ENCODE measurements at places on chromosomes 13 and 19.

GRCh38 chr19:13633109-13633508, 126.8 kb upstream of the CACNA1A start:
- DNase-seq = no peak
- H3K4me3 ChIP-seq = no peak overlapping the region

GRCh38 chr13:75378301-75378700, 103.7 kb downstream of the TBC1D4 start:
- no peak overlapping the region for H3K4me3 ChIP-seq
- H3K27me3 ChIP-seq = no peaks in the 10 kb centered on the region
- no peak for DNase-seq
- no peaks in the 10 kb centered on the region for H3K36me3 ChIP-seq
- H3K27ac ChIP-seq = no peak overlapping the region
- no peaks in the 10 kb centered on the region for H3K4me1 ChIP-seq

DNA sequence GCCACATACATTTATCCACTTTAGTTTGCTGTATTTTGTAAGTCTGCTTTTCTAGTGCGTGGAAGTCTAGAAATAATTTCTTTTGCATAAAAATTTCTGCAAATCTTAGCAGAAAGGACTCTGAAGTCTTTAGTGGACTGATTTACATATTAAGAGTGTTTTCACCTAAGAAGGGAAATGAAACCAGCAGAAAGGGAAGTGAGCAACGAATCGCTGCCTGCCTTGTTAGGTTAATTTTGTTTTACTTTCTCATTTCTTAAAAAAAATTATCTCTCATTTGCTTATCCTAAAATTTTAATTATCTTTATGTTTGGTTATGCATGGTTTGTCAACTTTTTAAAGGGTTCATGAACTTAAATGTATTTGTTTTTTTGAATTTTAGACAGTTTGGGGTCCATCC, 767 bp upstream of the GPR18 start:
- H3K4me1 ChIP-seq = peaks cover 46% of the 10 kb centered on the region
- peaks cover 14% of the 10 kb centered on the region for H3K36me3 ChIP-seq
- H3K27me3 ChIP-seq = no peaks in the 10 kb centered on the region
- H3K27ac ChIP-seq = peak overlapping the region; percentile 81

DNA sequence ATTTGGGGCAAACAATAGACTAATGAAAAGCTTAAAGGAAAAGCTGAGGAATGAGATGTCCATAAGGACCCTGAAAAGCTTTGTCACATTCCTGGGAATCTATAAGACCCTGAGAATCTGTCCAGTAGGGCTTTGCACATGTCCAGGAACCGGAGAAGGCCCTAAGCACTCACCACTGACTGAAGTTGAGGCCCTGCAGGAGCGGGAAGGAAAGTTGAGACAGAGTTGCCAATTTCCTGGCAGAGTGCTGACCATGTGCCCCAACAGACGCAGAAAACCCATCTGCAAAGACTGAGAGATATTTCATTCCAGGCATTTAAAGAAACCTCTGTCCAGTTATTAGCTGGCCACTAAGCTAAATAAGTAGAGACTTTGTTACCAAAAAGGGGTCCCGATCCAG, 890.5 kb downstream of the UQCRFS1 start:
- H3K27ac ChIP-seq = no peak overlapping the region
- H3K36me3 ChIP-seq = no peaks in the 10 kb centered on the region
- DNase-seq = no peak
- no peaks in the 10 kb centered on the region for H3K27me3 ChIP-seq
- no peaks in the 10 kb centered on the region for H3K4me1 ChIP-seq
- no peak overlapping the region for H3K4me3 ChIP-seq

- no peaks in the 10 kb centered on the region for H3K4me1 ChIP-seq
- no peaks in the 10 kb centered on the region for H3K36me3 ChIP-seq
- H3K4me3 ChIP-seq = no peak overlapping the region
- H3K27me3 ChIP-seq = no peaks in the 10 kb centered on the region
- no peak for DNase-seq
Measured at GRCh38 chr13:70534466-70534865, 426.2 kb upstream of the KLHL1 start.

GRCh38 chr19:28543244-28543776, 669.6 kb downstream of the UQCRFS1 start:
- H3K4me1 ChIP-seq = no peaks in the 10 kb centered on the region
- no peaks in the 10 kb centered on the region for H3K36me3 ChIP-seq
- no peak for DNase-seq
- H3K27me3 ChIP-seq = no peaks in the 10 kb centered on the region
- no peak overlapping the region for H3K27ac ChIP-seq

GRCh38 chr13:108733022-108733560, 103.7 kb downstream of the MYO16 start:
- no peak overlapping the region for H3K4me3 ChIP-seq
- no peak for DNase-seq
- H3K27me3 ChIP-seq = no peaks in the 10 kb centered on the region
- H3K36me3 ChIP-seq = no peaks in the 10 kb centered on the region
- no peaks in the 10 kb centered on the region for H3K4me1 ChIP-seq

DNA sequence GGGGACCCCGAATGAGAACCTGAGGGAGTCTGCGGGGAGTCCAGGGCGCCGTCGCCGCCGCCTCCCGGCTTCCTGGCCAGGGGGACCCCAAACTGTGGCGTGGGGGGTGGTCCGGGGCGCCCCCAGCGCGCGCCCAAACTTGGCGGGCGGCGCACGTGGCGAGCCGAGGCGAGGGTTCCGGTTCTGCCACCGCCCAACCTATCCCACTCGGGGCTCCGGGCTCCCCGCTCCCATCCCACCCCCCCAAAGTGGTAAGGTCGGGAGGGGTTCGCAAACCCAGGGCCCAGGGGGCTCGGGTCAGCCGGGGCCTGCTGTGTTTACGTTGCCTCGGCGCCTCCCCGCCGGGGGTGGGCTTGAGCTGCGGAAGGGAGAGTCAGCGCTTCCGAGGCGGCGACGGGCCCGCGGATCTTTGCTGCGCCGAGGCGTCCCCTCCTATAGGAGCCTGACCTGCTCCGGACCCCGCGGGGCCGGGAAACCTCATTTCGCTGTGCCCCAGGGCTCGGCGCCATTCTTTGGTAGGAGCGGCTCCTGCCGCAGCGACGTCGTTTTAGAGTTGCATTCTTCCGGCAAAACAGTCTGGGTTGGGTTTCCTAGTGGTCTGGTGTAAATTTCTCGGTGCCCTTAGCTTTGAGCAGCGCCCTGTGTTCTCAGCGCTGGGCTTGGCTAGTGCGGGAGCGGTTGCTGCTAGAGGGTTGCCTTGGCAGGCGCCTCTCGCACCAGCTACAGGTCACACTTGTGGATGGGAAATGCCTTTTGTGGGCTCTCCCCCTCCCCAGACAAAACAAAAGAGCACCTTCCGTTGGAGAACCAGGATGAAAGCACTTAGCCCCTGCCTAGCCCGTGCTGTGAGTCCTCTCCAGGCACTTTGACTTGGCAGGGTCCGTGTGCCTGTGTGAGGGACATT, 1.2 kb downstream of the DAZAP1 start:
- H3K27me3 ChIP-seq = no peaks in the 10 kb centered on the region
- peak overlapping the region; percentile 83 for H3K4me3 ChIP-seq
- H3K4me1 ChIP-seq = peaks cover 40% of the 10 kb centered on the region
- H3K36me3 ChIP-seq = peaks cover 8% of the 10 kb centered on the region
- peak overlapping the region; percentile 98 for H3K27ac ChIP-seq
- DNase-seq = peak; percentile 49

DNA sequence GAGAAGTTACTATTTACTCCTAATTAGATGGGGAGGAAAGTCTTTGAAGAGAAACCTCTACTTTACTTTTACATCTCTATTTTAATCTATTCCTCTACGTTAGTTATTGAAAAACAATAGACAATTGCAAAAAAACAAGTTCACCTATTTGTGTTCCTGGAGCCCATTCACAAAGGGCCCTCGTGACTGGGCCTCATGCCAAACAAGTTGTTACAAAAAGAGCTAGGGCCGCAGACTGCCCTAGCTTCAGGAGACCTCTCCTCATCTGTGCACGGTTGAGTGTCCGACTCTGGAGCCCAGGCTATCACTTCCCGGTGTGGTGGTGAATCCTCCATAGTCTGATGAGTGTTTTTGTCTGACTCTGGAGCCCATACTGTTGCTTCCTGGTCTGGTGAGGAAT, 190.9 kb downstream of the ZNF486 start:
- DNase-seq = no peak
- H3K4me1 ChIP-seq = no peaks in the 10 kb centered on the region
- H3K27me3 ChIP-seq = no peaks in the 10 kb centered on the region
- no peak overlapping the region for H3K4me3 ChIP-seq

DNA sequence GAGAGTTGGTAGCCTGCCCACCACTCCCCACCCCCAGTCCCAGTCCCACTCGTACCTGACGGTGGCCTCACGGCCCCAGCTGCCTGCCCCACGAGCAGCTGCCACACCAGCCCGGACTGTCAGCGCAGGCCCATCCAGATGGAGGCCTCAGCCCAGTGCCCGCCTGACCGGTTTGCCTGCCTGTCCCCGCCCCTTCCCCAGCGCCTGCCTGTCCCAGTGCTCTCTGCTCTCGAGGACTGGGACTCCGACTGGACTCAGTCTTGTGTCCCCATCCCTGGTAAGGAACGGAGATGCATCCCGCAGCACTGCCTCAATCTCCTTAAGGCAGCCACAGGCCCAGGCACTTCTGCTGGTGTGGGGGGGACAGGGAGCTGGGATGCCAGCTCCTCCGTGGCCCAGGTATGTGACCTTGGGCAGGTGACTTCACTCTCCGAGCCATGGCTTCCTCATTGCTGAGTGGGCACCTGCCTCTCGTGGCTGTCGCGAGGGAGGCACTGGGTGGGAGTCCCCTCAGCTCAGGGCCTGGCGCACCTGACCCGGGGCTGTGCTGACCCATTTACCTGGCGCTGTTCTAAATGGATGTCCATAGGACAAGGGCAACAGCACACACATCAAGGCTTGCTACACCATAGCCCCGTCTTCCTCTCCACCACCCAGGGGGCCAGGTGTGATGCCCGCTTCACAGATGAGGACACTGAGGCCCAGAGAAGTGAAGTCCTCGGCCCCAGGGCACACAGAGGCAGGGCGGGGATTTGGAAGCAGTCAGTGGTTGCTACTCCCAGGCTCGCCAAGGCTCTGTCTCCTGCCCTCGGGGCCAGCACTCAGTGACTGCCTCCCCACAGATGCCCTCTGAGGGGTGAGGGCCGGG, at the start of gene NKPD1:
TSS of gene NKPD1 (minus strand) at position 113 of the 868 bp plus-strand sequence. CDS start 832 bp downstream, outside the sequence.
- H3K27me3 ChIP-seq = no peaks in the 10 kb centered on the region
- no peaks in the 10 kb centered on the region for H3K36me3 ChIP-seq
- no peak within 1 kb of the TSS for H3K27ac ChIP-seq
- peaks cover 9% of the 10 kb centered on the region for H3K4me1 ChIP-seq
- H3K4me3 ChIP-seq = no peak within 1 kb of the TSS

GRCh38 chr13:102556806-102557205, 40.0 kb upstream of the TPP2 start:
- no peaks in the 10 kb centered on the region for H3K4me1 ChIP-seq
- H3K27ac ChIP-seq = no peak overlapping the region
- no peaks in the 10 kb centered on the region for H3K36me3 ChIP-seq
- no peak overlapping the region for H3K4me3 ChIP-seq

DNA sequence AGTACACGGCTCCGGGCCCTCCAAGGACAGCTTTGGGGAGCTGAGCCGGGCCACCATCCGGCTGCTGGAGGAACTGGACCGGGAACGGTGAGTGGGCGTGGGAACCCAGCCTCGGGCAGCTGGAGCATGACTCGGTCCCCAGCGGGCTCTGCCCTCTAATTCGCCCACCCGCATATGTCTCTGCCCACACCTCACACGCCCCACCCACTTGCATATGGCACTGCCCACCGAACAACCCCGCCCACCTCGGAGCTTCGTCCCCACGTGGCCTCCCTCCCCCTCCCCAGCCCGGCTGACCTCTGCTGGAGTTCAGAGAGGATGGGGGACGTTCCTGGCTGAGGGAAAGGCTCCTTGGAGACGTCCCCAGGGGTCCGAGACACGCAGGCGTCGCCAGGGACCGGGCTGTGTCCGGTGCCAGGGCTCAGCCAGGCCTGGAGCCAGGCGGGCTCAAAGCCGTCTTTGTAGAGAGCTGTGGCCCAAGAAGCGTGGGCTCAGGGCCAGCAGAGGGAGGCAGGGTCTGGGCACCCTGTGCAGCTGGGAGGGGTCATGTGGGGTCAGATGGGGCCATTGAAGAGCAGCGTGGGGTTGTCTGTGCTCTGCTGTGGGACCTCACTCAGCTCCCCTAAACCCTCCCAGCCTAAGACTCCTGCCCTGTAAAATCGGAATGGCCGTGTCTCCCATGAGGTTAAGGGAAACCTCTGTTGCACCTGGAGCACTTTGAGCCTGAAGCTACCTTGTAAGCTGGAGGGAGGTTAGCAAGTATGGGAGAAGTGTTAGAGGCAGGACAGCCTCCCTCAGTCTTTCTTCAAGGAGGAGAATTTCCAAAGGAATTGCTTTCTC, 3.8 kb downstream of the APC2 start:
- no peak for DNase-seq
- H3K4me3 ChIP-seq = no peak overlapping the region
- peaks cover 5% of the 10 kb centered on the region for H3K27me3 ChIP-seq
- peaks cover 8% of the 10 kb centered on the region for H3K4me1 ChIP-seq

GRCh38 chr19:19487077-19487949, 28.0 kb downstream of the TSSK6 start:
- H3K27ac ChIP-seq = peak overlapping the region; percentile 81
- H3K36me3 ChIP-seq = peaks cover 16% of the 10 kb centered on the region
- no peak overlapping the region for H3K4me3 ChIP-seq
- peaks cover 51% of the 10 kb centered on the region for H3K4me1 ChIP-seq
- no peaks in the 10 kb centered on the region for H3K27me3 ChIP-seq
- no peak for DNase-seq

GRCh38 chr13:51934461-51935087, 72.8 kb downstream of the CCDC70 start:
- H3K4me1 ChIP-seq = no peaks in the 10 kb centered on the region
- no peaks in the 10 kb centered on the region for H3K27me3 ChIP-seq
- H3K36me3 ChIP-seq = no peaks in the 10 kb centered on the region
- no peak overlapping the region for H3K27ac ChIP-seq
- DNase-seq = no peak

DNA sequence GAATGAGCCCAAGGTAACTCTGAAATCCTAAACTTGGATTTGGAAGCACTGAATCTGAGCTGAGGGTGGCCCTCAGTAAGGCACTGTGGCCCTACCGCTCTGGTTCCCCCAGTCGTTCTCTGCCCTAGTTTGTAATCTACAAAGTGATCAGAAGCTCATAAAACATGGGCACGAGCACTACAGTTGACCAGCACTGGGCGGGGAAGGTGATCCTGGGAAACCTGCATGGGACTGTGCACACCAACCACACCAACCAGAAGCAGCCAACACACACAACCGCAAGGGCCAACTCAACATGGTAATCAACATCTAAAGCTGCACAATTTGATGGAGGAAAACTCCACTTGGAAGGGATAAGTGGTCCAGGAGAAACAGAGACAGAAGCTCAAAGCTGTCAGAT, 22.9 kb downstream of the SLC7A1 start:
- no peak overlapping the region for H3K4me3 ChIP-seq
- no peaks in the 10 kb centered on the region for H3K36me3 ChIP-seq
- H3K27ac ChIP-seq = no peak overlapping the region
- no peaks in the 10 kb centered on the region for H3K27me3 ChIP-seq

DNA sequence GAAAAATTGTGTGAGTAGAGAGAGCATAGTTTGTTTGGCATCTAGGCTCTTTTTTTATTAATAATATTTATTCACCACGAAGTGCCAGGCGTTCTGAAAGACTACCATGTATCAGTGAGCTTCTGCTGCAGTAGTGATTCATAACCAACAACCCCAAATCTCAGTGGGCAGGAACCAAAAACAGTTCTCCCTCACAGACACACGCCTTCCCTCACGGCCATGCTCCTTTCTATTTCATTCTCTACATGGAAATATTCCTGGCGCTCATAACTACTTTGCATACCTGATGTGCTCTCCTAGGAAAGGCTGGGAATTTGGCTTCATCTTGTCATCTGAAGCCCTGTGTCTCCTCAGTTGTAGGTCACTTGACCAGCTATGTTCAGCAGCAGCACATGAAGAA, 26.6 kb upstream of the AMER2 start:
- H3K4me1 ChIP-seq = no peaks in the 10 kb centered on the region
- no peaks in the 10 kb centered on the region for H3K36me3 ChIP-seq
- H3K27me3 ChIP-seq = no peaks in the 10 kb centered on the region
- H3K4me3 ChIP-seq = no peak overlapping the region
- no peak overlapping the region for H3K27ac ChIP-seq
- DNase-seq = no peak

Data from naive thymus-derived CD4-positive, alpha-beta T cell (primary cell).